ENCODE measurements at places on chromosomes 11 and 22. TPM values are rescaled to one million over a fixed set of nuclear protein-coding genes. Genes with fewer than 3 reads are reported as not detected.
A peak's percentile ranks its signal among the peaks of the same experiment; 100 is the strongest.

DNA sequence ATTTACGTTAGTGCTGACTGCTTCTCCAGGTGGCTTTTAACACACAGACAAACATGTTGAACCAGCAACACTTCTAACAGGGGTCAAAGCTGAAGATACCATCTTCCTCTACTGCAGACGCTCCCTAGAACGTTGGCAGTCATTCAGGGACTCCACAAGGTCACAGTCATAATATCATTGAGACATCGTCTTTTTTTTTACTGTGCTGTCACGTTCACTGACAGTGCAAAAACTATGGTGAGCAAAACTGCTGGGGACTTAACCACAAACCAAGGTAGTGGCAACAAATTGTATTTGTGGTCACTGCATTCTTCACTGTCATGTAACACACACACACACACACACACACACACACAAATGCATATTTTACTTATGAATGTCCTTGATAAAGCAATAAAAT lies 244.9 kb downstream of the CASP12 start:
- no peak for DNase-seq

DNA sequence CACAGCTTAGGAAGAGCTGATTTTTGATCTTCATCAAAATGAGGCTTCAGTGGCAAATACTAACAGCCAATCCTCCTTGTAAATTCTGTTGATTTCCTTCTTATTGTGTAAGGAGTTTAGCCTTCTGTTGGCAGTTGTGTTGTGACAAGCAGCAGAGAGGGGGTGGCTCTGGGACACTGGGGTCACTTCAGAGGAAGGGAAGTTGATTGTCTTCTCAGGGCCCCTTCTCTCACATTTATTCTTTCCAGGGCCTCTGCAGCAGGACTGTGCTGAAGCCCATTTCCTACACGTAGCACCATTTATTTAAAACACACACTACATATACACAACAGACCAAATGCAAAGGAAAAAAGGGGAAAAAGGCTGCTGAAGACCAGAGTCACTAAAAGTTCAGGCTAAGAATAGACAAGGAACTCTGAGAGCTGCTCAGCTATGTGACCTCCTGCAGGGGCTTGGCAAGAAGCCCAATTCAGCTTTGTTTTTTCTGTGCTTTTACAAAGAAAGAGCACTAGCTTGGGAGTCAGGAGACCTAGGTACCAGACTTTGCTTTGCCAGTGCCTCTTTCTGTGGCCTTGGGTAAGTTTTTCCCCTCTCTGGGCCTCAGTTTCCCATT lies 28.3 kb upstream of the UPB1 start:
- DNase-seq, result peak; percentile 11

PKNOX2 gene
- 1.9 TPM for total RNA-seq

DNA sequence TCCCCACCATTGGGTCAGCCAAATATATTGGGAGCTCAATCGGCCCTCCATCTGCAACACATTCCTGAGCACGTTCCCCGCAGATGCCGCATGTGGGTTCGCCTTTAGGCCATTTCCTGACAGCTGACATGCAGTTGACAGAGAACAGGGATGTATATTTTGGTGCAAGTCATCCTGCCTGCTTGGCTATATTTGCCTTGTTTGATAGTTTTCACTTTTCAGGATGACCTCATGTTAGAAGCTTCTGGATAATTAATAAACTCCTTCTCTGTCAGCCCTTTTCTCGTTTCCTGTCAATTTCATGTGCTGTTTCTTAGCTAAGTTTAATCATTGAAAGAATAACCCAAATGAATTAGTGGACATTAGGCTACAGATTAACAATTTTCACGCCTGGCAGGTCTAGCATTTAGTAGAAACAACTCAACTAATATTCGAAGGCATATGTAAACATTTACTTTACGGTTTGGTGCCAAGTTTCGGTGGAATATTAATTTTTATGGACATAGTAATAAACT lies 105.8 kb upstream of the SLC5A12 start:
- DNase-seq, result no peak

- DNase-seq, result peak; percentile 31
Measured at GRCh38 chr22:40006641-40007040, 11.9 kb downstream of the FAM83F start.

GRCh38 chr22:18133452-18133851 lies 16.5 kb upstream of the USP18 start:
- DNase-seq, result no peak

- no peak for DNase-seq
Measured at GRCh38 chr11:45756384-45757010, 48.5 kb upstream of the SLC35C1 start.

DNA sequence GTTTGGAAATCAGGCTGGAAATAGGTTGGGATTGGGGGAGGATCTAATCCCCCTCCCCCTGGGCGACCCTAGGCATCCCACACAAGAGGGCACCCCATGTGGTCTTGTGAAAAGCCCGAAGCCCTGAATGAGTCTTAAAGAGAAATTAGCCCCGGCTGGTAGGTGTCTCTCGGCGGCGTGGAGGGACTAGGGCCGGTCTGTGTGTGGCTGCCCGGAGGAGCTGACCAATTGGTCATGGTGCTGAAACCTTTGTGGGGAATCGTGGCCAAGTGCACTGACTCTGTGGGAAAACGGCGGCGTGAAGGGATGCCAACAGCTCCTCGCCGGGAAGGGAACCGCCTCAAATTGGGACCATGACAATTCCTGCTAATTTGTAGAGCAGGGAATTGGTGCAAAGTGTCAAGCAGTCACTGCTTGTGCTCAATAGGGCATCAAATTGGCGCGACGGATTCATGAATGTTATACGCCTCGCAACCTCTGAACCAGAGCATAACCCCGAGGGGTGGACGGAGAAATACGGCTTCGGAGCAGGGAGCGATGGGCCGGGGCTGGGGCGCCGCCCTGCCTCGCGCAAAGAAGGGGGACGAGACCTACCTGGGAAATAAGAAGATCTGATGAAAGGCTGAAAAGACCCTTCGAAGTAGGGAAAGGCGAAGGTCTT lies 1.5 kb downstream of the DBX1 start:
- DNase-seq, result peak; percentile 72

DNA sequence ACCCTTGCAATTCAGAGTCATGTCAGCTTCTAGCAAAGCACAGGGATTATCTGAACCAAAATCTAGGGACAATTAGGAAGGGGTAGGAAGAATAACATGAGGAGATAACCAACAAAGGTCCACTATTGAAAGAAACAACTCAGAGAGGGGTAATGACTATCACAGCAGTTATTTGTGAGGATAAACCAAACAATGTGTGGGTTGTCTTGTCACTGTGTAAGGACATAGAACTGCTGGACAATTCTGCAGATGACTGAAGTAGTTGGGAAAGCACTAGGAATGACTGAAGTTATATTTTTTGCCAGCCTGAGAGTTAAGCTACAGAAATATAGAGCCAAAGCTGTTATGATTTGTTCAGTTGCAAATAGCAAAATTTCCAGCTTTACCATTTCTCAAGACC lies 858.4 kb upstream of the CCDC90B start:
- no peak for DNase-seq

- DNase-seq, result no peak
Measured at GRCh38 chr11:46429717-46430116, 38.1 kb upstream of the CHRM4 start.

KRTAP5-9 gene
- total RNA-seq, result 1.4 TPM

DNA sequence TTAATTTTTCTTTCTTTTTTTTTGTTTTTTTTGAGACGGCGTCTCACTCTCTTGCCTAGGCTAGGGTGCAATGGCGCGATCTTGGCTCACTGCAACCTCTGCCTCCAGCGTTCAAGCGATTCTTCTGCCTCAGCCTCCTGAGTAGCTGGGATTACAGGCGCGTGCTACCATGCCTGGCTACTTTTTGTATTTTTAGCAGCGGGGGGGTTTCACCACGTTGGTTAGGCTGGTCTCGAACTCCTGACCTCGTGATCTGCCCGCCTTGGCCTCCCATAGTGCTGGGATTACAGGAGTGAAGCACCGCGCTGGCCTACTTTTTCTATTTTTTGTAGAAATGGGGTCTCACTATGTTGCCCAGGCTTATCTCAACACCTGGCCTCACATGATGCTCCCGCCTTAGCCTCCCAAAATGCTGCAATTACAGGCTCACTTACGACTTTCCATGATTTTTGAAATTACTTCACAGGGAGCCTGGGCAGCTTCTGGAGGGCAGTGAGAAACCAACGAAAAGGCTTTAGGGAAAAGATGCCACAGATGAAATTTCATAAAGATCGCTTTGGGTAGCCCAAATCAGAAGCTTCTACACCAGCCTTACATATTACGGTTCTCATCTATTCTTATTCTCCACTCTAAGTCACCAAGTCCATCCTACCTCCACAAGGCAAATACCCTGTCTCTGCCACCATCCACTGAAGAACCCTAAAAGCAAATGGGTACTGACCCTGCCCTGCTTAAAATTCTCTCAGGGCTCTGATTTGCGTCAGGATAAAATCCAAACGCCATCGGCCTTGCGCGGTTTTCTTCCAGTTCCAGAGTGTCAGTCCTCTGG lies 866 bp upstream of the RRM1 start:
- DNase-seq, result no peak

DNA sequence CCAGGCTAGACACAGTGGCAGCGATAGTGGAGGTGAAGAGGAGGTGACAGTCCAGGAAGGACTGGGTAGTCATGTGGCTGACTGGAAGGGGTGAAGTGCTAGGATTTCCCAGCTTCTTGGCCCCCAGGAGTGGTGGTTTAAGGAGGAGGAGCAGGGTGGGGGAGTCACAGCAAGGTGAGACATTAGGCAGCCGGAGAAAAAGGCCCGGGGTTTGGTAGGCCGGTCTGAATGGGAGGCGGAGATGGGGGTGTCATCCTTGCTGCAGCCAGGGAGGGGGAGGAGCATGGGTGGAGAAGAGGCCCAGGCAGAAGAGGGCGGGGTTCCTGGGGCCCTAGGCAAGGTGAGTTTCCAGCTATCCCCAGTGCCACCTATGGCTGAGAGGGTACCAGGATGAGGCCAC lies 6.1 kb downstream of the SIPA1 start:
- peak; percentile 58 for DNase-seq

KCNQ1 gene
- 37.4 TPM for total RNA-seq

DNA sequence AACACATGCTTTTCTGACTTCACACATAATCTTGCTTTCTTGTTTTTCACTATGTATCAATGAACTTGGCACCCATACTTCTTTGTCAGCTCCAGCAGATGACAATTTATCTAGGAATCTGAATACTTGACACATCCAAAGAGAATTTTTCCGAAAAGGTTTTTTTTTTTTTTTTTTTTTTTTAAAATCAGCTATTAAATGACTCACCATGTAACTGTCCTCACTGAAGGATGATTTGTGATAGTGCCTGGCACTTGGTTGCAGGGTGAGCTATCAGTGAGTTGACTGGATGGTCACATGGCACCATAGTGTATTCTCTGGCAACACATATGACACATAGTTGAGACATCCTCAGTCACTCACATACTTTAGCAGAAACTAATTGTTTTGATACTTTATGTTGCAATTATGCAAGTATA lies 133.4 kb upstream of the E2F8 start:
- no peak for DNase-seq

GRCh38 chr11:29173660-29174062 lies 843.2 kb downstream of the KCNA4 start:
- no peak for DNase-seq

DNA sequence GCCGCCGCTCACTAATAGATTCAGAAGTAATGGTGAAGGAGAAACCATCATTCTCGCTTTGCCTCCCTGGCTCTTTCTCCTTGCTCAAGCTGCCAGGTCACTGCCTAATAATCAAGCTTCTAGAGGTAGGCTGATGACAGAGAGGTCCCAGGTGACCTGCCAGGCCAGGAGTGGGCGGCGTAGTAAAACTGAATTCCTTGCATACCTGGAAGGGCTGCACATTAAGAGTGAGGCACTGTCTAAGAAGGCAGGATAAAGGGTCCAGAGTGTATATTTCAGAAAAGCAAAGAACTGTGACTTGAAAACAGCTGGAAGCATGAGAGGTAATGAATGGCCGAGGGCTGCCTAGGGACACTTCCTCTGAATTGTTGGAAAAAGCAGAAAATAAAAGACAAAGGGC lies 4.1 kb downstream of the SYT13 start:
- DNase-seq, result no peak

Measured in mucosa of descending colon (tissue), 3 donors.